A172 (cell line): ENCODE measurements at places on chromosomes 7 and 10.
A peak's percentile ranks its signal among the peaks of the same experiment; 100 is the strongest.

DNA sequence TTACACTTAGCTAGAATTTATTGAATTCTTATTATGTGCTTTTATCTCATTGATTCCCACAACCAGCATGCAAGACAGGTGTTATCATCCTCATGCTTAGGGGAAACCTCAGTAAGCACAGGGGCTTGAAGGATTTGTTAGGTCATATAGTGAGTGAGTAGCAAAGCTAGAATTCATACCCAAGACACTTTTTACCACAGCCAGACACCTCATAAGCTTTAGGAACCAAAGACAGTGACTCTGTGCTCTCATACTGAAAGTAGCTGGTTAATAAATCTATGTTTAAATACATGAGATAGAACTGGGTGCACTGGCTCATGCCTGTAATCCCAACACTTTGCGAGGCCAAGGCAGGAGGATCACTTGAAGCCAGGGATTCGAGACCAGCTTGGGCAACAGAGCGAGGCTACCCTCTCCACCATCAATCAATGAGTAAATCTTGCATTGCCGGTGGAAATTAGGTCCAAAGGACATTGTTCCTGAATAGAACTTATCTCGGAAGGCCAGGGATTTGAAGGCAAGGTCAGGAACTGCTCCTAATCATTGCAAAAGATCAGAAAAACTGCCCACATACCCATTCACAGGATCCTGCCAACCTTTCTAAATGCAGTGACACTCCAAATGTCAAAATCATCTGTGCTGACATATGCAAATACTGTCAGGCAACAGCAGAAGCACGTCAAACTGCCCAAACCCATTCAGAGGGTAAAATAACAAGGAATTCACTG, 523.5 kb downstream of the PARD3 start:
- DNase-seq = no peak

DNA sequence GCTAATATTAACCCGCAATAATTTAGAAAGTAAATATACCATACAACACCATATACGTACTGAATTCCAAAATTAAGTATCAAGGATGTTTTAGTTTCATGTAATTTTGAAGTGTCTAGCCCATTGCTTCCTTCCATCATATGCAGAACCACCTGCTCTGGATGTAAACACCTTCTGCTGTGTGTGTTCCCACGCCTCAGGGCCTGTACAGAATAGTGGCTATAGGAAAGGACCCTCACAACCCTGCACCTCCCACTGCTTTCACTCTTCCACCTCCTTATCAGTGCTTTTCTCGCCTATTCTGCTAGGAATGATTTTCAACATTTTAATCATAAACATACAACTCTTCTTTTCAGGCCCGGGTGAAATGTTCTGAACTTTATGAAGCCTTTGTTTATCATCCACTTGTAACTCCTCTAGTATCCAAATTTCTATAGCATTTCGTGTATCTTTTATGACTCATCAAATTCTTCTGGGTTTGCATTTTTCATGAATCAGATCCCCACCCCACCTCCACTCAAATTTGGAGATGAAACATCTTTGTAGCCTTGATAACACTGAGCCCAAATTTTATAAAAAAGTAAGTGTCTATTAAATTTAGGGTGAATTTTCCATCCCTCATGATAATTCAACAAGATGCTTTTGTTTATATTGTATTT, 1106.8 kb upstream of the C7orf33 start:
- DNase-seq = peak; percentile 27

GRCh38 chr10:109894516-109894915, 28.8 kb downstream of the XPNPEP1 start:
- no peak for DNase-seq

DNA sequence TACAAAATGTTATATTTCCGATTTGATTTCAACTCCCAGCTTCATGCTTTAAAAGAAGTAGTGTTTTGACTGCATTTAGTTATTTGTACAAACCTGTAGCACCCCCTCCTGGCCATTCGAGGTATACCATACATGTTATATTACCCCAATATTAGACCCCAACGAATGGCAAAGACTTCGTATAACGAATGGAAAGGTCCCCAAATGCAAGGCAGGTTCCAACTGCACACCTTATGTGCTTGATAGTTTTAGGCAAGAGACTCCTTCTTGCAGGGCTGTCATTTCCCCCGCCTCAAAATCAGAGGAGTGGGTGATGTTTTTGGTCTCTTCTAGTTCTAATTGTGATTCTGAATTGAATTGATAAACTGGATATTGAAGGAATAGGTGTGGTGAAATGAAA, 101.1 kb upstream of the TARP start:
- DNase-seq = peak; percentile 33

DNA sequence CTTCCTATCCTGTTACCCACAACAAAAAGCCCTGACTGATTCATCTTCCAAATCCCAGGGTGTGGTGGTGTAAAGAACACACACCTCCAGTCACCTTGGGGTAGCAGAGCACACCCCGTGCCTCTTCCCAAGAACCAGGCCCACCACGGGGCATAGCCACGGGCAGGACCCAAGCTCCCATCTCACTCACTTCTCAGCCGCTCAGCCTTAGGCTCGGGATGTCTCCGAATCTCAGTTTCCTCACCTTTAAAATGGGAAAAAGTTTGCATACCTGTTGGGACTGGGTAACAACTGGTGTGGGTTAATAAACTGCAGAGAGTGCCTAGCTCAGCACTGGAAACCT, 139.0 kb downstream of the FGFR2 start:
- no peak for DNase-seq

DNA sequence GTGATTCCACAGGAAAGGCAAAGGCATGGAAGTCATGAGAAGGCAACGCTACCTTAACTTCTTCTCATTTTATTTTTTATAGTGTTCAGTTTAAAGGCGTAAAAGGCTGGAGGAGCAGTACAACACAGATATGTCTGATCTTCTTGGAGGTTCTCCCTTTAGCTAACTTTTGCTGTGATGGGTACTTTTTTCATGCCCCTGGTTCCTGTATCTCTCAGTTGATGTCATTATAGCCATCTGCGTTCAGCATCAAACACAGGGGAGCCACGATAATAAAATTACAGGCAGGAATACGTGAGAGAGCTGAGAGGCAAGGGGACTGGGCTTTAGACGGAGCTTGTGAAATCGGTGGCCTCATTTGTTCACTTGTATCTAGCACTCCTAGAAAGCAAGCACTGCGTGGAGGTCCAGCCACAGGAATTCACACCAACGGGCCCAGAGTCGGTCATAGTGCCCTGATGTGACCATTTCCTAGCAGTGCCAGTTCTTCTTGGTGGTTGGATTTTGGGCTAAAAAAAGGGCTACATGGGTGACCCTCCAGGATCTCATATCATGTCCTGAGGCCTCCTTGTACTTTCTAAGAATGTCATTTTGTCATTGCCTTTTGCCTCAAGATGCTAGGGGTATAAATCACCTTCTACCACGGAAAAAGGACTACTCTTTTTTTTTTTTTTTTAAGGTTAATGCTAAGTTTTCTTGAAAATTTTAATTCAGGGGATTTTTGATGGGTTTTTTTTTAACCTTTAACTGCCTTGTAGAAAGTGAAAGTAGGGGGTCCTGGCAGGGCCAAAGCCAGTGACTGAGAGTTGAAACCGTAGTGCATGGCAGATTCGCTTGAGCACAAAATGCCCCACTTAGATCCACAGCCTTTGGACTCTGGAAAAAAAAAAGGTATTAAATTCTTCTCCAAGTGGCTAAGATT, 191.5 kb downstream of the CELF2 start:
- DNase-seq = no peak

- no peak for DNase-seq
Measured at GRCh38 chr7:151225948-151226510, 976 bp downstream of the ABCF2 start.

DNA sequence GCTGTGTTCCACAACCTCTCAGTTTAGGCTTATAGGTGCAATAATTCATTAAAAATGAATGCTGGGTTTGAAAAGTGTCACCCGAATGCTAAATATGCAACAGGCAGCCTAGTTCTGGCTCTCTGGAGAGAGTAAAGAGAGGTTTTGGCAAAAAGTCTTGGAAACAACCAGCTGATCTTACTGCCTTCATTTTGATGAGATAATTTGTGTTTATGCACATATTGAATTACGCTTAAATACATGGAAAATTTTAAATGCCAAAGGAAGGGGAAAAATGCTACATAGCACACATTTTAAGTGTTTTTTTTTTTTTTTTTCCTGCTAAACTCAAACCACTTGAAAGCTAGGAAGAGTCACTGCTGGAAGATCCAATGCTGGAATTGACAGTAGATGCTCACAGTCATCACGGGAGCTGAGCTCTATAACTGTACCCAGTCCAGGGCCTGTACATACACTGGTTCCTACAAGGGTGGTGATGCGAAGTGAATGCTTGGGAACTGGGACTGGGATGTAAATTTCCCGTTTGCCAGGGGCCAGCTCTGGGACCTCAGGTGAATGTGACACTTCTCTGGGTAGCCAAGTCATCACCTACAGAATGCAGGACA, 151.5 kb downstream of the PFKFB3 start:
- DNase-seq = no peak

- no peak for DNase-seq
Measured at GRCh38 chr10:109821672-109822071, 101.6 kb downstream of the XPNPEP1 start.

DNA sequence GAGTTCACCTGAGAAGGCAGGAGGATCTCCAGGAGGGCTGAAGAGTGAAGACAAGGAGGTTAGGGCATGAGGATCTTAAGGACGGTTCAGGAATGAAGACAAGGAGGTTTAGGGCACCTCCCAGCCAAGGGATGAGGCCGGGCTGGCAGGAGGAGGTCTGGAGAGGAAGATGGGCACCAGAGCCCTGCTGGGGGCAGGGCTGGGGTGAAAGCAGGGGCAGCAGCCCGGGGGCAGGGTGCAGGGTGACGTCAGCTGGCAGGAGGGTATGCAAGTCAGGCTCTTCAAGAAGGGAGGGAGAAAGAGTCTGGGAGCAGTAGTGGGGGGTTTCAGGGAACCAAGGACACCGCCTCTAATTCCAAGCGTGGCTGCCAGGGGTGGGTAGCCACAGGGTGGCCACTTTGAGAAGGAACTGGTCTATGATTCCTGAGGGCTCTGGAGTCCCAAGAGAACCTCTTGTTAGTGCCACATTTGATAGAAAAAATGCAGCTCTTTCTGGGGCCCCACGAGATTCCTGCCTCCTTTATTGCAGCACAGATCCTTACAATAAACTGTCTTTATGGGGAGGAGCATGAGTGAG, 101.6 kb downstream of the C10orf90 start:
- DNase-seq = no peak

DNA sequence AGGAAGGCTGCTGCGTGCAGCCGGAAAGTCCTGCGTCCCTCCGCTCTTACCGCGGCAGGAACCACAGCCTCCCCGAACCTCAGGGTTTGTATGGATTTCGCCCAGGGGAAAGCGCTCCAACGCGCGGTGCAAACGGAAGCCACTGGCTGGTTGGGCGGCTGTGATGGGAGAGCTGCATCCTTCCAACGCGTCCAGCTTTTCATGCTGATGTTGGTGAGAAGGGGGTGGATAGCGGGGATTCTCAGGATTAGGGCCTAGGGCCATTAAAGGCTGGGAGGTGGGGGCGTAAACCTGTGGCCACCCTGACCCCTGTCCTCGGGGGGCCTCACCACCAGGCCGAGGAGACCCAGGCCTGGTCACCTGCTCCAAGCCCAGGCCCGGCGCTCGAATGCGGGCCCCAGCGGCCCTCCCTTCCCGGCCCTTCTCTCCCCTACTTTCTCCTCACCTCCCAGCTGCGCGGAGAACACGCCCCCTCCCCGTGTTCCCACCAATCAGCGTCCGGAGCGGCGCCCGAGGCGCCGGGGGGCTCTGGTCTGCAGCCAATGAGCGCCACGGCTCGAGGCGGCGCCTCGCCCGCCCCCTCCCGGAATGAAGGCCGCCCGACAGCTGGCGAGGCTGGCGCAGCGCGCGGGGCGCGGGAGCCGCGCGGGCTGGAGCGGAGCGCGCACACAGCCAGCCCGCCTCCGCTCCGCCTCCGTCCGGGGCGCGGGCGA, 458 bp upstream of the NANOS1 start:
- peak; percentile 13 for DNase-seq

DNA sequence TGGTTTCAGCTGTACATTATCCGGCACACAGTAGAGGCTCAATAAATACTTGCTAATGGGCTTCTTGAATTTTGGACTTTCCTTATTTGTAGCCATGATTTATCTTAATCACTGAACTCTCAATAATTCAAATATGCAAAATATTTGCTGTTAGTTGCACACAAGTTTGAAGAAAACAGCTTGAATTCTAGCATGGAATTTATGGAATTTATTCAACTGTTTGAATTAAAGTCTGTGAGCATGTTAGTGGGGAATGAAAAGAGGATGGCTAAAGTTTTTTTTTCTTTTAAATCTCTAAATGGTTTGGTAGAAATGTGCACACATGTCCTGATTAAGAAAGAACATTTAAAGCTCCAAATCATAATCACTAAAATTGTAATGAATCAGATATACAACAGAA, 42.5 kb downstream of the SIRT1 start:
- DNase-seq = no peak

DNA sequence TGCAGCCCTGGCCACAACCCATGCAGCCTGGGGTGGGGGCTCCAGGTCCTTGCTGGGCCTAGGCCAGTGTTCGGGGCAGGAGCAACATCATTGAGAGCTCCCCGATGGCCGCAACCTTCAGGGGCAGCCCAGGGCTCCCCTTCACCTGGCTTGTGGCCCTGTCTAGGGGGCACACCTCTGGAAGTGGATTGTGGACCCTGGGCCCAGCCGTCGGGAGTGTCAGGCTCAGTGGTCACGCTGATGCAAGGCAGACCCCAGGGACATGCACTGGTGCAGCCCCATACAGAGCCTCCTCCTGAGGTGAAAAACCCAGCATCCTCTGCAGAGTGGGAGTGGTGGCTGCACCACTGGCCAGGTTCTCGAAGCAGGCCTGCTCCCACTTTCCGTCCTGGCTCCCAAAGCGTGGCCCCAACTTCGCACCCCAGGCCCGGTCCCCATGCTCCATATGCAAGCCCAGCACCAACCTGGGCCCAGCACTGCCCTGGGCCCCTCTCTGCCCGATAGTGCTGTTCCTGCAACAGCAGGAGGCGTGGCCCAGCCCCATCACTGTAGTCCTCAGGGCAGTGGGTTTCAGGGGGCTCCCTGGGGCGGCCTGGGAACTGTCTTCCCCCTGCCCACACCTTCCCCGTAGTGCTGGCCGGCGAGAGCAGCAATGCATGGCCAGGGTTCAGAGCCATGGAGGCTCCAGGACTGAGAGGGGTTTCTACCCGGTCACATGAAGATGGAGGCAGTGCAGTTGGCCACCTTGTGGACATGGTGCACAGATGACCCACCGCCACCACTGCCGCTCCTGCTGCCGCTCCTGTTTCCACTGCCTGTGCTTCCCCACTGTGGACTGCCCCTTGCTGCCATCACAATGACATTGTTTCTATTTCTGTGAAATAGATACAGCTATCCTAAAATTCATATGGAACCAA, 303.9 kb upstream of the NRG3 start:
- no peak for DNase-seq
